ENCODE measurements at places on chromosomes 2 and 18.

- no peak for DNase-seq
Measured at GRCh38 chr2:68046642-68047240, 16.1 kb downstream of the C1D start.

- no peak for DNase-seq
Measured at GRCh38 chr2:67260343-67261277, 136.5 kb upstream of the ETAA1 start.

GRCh38 chr2:233223059-233223894 is 28.2 kb upstream of the ATG16L1 start:
- DNase-seq, result no peak

DNA sequence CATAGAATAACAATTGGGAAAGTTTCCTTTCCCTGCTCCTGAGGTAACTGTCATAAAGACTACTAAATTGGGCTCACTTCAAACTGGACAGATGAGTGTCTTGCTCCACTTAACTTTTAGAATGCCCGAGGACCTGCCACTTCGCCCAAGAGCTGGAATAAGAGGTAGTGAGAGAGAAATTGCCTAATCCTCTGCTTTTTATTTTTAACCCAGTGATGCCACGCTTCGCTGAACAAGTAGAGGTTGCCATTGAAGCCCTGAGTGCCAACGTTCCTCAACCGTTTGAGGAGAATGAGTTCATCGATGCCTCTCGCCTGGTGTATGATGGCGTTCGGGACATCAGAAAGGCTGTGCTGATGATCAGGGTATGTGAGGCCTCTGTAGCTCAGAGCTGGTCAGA is 269.4 kb upstream of the LRRTM1 start:
- DNase-seq, result no peak

GRCh38 chr2:10984418-10985135 is 72.8 kb downstream of the KCNF1 start:
- DNase-seq, result no peak

- no peak for DNase-seq
Measured at GRCh38 chr2:215601990-215602721, 166.3 kb upstream of the FN1 start.

DNA sequence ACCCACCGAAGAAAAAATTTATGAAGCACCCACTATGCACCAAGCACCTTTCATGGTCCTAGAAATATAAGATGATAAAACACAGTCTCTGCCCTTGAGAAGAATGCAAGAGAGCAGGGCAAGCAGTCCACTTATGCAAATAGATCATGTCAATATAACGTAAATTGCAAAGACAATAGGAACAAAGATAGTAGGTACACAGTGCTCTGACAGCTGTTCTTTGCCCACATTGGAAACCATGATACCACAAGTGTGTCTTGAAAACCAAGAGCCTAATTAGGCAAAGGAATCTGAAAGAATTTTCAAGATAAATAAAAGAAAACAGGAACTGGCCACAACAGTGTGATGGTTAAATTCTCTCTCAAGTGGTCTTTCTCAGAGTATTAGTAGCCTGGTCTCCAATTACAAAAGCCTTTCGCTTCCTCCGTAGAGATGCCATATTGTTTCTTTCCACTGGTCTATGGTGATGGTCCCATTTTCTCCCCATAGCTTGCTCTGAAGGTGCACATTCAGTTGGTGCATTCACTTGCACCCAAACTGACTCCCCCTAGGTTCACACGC is 108.5 kb downstream of the VWC2L start:
- DNase-seq, result no peak

- no peak for DNase-seq
Measured at GRCh38 chr2:216645636-216645950, 12.4 kb downstream of the IGFBP2 start.

DNA sequence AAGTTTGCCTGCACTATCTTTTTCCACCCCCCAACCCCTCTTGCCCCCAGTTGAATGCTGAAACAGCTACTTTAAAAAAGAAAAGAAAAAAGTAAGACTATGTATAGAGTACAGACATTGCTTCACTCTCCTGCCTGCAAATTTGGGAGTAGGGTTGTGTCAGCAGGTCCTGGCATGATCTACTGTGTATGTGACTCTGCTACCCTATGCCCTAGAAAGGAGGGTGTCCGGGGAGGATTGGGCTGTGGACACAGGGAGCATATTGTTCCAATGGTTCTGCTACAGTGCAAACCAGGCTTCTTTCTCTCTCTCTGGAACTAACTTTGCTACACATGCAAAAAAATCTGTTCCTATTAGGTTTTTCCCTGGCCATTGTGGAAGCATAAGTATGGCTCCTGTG is 9.9 kb upstream of the ZEB2 start:
- DNase-seq, result no peak

Measured in stimulated activated CD8-positive, alpha-beta memory T cell treated with anti-CD3 and anti-CD28 coated beads, Interleukin-7, amount 100 ng/mL, for 1 hour (primary cell).